Naive thymus-derived CD8-positive, alpha-beta T cell (primary cell): ENCODE measurements at places on chromosomes 4 and X.
A peak's percentile ranks its signal among the peaks of the same experiment; 100 is the strongest.

- no peak for DNase-seq
Measured at GRCh38 chr4:629636-629914, 4.2 kb downstream of the PDE6B start.

DNA sequence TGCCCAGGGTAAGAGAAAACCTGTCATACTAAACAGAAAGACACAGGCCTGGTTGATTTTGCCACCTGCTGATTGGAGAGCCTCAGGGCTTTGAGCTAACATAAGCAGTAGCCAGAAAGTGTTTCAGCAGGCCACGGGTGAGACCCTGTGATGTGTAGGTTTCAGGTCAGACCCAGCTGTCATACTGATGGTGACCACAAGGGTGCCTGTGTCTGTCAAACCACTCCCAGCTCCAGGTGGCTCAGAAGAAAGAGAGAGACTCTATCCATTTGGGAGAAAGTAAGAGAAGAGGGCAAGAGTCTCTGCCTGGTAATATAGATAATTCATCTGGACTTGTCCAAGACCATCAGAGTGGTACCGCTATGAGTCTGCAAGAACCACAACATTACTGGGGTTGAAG lies 72.8 kb upstream of the NLRP2B start:
- no peak for DNase-seq

GRCh38 chr4:64518600-64518999 lies 109.3 kb upstream of the TECRL start:
- DNase-seq: no peak

DNA sequence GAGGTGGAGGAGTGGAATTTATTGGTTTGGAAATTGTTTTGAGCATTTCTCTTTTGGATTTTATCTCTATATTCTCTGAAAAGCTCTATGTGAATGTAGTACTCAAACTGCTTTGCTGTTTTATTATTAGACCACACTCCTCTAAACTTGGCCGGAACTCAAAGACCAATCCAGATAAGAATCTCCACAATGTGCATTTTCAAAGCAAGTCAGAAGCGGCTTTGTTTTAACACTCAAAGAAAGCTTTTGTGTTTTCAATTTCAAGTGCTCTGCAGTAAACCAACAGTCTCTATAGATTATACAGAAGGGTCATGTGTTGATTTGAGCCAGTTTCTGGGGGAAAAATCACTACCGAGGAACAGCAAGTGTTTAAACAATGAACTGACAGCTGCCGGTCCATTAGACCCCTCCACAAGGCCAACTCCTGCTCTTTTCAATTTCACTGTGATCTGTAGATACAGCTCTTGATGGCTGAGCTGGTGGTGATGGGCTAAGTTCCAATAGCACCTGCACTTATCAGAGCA lies 79.4 kb downstream of the FTHL17 start:
- no peak for DNase-seq

- DNase-seq: no peak
Measured at GRCh38 chrX:15769300-15769954, 20.9 kb upstream of the ZRSR2 start.

- DNase-seq: no peak
Measured at GRCh38 chrX:55008571-55009358, 8.6 kb downstream of the APEX2 start.

- DNase-seq: peak; percentile 7
Measured at GRCh38 chrX:7941390-7942042, 14.3 kb upstream of the PNPLA4 start.

DNA sequence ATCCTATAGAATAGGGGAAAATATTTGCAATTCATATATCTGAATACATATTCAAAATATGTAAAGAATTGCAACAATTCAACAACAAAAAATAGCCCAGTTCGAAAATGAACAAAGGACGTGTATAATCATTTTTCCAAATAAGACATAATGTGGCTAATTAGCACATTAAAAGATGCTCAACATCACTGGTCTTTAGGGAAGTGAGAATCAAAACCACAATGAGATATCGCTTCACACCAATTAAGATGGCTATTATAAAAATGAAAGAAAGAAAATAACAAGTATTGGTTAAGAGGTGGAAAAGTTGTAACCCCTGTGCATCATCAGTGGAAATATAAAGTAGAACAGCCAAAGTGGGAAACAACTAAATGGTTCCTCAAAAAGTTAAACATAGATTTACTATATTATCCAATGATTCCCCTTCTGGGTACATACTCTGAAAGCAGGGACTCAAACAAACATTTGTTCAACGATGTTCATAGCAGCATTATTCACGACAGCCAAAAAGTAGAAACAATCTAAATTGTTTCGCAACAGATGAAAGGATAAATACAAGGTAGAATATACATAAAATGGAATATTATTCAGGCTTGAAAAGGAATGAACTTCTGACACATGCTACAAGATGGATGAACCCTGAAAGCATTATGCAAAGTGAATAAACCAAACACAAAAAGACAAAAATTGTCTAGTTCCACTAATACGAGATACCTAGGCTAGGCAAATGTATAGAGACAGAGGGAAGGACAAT lies 12.7 kb downstream of the FAM13A start:
- no peak for DNase-seq

- DNase-seq: no peak
Measured at GRCh38 chrX:119237562-119237942, 1.5 kb downstream of the PGRMC1 start.

- no peak for DNase-seq
Measured at GRCh38 chr4:53558065-53558801, 33.1 kb downstream of the LNX1 start.

- no peak for DNase-seq
Measured at GRCh38 chr4:38585871-38586270, 78.1 kb upstream of the KLF3 start.

GRCh38 chr4:54064317-54065111 lies at the start of gene CHIC2:
CHIC2 (minus strand) TSS chr4:54064605; CDS start chr4:54064300, 305 bp downstream.
- DNase-seq: peak; percentile 97

DNA sequence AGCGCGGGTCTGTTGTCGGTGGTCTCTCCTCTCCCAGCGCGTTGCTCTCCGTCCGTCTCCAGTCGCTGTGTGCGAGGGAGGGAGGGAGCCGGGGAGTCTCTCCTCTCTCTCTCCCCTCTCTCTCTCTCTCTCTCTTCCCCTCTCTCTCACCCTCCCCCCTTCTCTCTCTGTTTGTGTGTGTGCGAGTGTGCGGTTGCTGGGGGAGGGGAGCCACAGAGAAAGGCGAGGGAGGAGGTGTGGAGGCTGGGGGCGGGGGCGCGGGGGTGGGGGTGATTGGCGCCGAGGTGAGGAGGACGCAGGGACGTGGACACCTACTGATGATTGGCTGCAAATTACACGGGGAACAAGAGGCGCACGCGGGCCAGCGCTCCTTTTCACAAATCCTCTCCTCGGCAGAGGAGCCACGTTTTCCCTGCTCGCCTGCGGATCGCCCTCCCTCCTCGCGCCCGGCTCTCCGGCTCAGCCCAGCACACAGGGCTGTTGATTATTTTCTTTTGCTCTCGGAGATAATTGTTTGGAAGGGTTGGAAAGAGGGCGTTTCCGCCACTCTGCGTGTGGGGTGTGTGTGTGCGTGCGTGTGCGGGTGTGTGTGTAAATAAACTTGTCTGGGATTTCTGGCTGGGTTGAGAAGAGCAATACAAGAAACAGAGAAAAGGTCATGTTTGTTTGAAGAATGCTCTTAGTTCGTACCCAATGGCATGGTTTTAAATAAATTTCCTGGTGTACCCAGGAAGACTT lies at the start of gene CXXC4:
CXXC4 (minus strand) TSS at position 73 of the 738 bp plus-strand sequence. CDS start 3,092 bp downstream, outside the sequence.
- DNase-seq: peak; percentile 36

DNA sequence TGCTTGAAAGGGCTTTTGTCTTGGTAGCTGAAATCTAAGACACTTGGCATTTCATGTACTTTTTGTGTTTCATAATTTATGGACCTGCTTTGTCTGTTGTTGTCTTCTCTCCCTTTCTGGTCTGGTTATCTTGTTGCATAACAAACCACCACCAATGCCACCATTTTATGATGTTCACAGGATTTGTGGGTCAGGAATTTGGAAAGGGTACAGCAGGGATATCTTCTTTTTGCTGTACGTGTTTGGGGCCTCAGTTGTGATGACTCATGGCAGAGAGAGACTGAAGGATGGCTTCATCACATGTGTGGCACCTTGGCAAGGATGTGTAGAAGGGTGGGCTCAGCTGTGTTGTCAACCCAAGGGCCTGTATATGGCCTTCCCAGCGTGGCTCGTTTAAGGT lies 35.2 kb downstream of the KDM6A start:
- no peak for DNase-seq

DNA sequence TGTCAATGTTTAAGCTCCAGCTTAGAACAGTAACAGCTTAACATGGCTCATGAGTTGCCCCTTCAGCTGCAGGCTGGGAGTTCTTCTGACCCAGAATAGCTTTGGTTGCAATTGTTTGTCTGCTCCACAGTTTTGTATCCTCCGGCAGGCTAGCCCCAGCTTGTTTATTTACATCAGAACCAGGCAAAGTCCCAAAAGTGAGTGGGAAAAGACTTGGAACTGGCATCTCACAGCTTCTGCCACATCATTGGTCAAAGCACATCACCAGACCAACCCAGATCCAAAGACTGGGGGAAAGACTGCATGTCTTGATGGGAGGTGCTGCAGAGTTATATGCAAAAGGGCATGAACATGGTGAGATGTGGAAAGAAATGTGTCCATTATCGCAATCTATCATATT lies 231.2 kb upstream of the CPEB2 start:
- no peak for DNase-seq

DNA sequence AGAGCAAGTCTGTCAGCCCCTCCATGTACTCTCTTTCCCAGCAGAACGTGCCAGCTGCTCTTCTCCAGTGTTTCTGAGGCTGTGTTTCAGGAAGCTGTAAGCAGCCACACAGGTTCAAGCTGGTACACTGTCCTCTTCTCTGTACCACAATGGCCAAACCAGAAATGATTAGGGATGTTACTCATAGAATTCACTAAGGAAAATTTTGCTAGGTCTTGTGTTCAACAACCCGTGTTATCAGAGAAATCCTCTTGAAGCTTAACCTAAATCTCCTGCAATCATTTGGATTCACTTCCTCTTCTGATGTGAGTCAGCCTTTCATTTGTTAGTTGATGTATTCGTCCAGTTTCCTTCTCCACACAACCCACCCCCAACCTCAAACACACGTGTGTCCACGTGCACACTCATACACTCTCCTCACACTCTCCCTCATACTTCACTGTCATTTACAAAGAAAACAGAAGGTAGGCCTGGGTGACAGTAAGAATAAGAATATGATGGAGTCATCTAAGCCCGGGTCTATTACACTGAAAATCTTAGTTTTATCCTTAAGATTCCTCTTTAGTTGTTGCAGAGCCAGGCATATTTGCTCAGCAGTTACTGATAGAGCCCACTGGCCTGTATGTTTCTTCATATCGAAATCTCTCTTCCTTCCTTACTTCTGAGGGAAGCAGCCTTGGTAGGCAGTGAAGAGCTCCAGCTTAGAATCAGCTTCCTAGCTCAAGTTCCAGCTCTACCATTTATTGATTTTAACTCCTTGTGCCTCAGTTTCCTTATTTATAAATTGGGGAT lies 63.4 kb downstream of the DCUN1D4 start:
- no peak for DNase-seq

- no peak for DNase-seq
Measured at GRCh38 chr4:105963461-105964400, 68.5 kb downstream of the NPNT start.

DNA sequence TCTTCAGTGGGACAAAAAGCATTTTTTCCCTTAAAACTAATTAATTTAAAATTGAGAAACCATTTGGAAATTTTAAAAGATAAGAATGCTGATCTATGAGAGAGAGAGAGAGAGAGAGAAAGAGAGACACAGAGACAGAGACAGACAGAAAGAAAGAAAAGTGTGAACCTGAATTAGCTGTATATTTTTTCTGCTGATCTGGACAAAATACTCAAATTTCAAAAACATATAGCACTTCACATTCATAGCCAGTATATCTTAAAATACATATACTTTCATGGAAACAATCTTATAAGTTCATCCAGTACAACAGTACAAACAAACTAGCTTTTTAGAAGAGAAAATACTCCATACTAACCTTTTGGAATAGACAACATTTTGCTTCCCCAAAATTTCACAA lies 18.4 kb downstream of the ENOX2 start:
- no peak for DNase-seq

GRCh38 chr4:142475663-142476062 lies 370.4 kb downstream of the INPP4B start:
- DNase-seq: no peak

DNA sequence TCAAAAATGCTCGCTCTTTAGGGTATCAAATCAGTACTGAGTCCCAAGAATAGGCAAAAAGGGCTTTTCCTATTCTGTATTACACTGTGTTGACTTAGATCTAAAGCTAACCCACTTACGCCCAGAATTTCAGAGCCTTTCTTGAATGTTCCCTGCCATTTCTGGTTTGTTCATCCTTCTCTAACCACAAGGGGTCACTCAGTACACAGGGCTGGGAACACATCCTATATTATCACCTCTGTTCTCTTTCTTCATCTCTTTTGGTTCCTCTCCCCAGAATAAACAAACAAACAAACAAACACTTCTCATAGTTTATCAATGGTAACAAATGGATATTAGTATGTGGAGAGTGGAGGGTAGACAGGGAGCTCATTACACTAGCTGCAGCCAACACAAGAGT lies 25.5 kb upstream of the MORC4 start:
- peak; percentile 4 for DNase-seq

DNA sequence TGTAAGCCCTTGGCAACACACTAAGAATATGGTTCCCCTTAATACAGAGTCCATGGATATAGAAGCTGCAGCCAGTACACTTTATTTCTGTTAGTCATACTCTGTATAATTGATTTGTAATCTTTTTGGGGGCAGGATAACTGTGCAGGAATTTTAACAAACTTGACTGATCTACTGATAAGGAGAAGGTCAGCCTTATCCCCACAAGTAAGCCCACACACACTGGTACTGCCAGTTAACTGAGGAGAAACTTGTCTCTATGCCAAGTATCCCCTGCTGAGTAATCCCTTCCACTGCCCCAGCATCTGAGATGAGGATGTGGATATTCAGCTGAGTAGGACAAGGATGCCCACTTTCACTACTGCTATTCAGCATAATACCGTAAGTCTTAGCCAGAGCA lies 154.9 kb upstream of the CXXC4 start:
- DNase-seq: no peak
